ENCODE measurements at places on chromosomes 1 and 21. TPM values are rescaled to one million over a fixed set of nuclear protein-coding genes. Genes with fewer than 3 reads are reported as not detected.

The WDR64 gene
- polyA plus RNA-seq = not detected

The OR10K2 gene
- polyA plus RNA-seq = not detected

The RPE65 gene
- not detected for polyA plus RNA-seq

The WNT4 gene
- polyA plus RNA-seq = 5.1 TPM

The DRAXIN gene
- polyA plus RNA-seq = 35.5 TPM

The GUCA2B gene
- not detected for polyA plus RNA-seq

The C1orf146 gene
- not detected for polyA plus RNA-seq

The MFSD2A gene
- polyA plus RNA-seq = 7.8 TPM

The C1orf87 gene
- polyA plus RNA-seq = not detected

The CD5L gene
- polyA plus RNA-seq = not detected

The PHLDA3 gene
- polyA plus RNA-seq = 28.1 TPM

The HMCN1 gene
- polyA plus RNA-seq = 0.02 TPM

The LCE1C gene
- not detected for polyA plus RNA-seq

The LCE3D gene
- not detected for polyA plus RNA-seq

The TMEM81 gene
- 7.7 TPM for polyA plus RNA-seq

The TBX15 gene
- not detected for polyA plus RNA-seq

The CCDC181 gene
- polyA plus RNA-seq = 11.2 TPM

The SKI gene
- polyA plus RNA-seq = 4.9 TPM

The SMIM11 gene
- 100 TPM for polyA plus RNA-seq

The NLRP3 gene
- polyA plus RNA-seq = 0.36 TPM

The ESRRG gene
- polyA plus RNA-seq = 4.9 TPM

The IGSF5 gene
- polyA plus RNA-seq = 1.1 TPM

The PTGFRN gene
- polyA plus RNA-seq = 25.0 TPM

The RNF186 gene
- polyA plus RNA-seq = not detected

The TSPAN2 gene
- 34.4 TPM for polyA plus RNA-seq

The ATXN7L2 gene
- 14.3 TPM for polyA plus RNA-seq

The CNN3 gene
- polyA plus RNA-seq = 106 TPM

The IGSF21 gene
- polyA plus RNA-seq = 2.4 TPM

The GUCA2A gene
- polyA plus RNA-seq = not detected
